Stimulated activated CD8-positive, alpha-beta memory T cell treated with anti-CD3 and anti-CD28 coated beads, Interleukin-4, amount 100 ng/mL, for 1 hour (primary cell): ENCODE measurements at places on chromosomes 2 and 18.

GRCh38 chr2:69168950-69169654 is 156.1 kb downstream of the ANTXR1 start:
- DNase-seq = no peak

DNA sequence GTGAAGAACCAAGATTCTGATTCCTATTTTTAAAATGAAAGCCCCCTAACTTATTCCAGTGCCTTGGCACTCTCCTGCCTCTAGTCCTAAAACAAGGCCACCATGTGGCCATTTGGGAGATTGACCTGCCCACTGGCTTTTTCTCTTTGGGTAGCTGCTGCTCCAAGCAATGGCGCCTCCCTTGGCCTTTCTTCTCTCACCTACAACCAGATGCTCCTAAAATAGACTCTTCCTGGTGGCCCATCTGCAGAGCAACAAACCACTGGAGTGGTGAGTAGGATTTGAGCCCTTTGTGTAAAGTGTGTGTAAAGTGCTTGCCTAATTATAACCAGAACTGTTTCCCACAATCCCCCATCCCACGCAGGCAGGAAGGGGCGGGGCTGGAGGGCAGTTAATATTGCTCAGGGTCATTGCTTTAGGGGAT is 114.2 kb downstream of the FHOD3 start:
- no peak for DNase-seq

DNA sequence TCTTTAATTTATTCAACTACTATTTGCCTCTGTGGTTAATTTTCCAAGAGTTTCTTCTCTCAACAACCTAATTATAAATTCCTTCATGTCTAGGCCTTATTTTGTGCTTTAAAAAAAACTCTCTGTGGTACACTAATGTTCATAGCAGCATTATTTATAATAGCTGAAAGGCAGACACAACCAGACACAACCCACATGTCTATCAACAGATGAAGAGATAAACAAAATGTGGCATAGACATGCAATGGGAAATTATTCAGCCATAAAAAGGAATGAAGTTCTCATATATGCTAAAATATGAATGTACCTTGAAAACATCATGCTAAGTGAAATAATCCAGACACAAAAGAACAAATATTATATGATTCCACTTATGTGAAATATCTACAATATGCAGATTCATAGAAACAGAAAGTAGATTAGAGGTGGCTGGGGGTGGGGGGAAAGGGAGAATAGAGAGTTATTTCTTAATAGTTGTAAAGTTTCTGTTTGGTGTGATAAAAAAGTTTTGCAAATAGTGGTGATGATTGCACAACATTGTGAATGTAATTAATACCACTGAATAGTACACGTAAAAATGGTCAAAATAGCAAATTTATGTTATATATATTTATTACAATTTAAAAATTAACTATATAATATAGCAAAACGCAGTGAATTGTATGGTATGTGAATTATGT is 28.1 kb upstream of the RASGRP3 start:
- no peak for DNase-seq

GRCh38 chr2:53724536-53724935 is 43.1 kb upstream of the CHAC2 start:
- DNase-seq = no peak

- no peak for DNase-seq
Measured at GRCh38 chr18:13366962-13367892, 148.7 kb downstream of the LDLRAD4 start.

- no peak for DNase-seq
Measured at GRCh38 chr2:161139098-161139987, 20.9 kb upstream of the TANK start.

GRCh38 chr2:196249171-196249570 is 77.8 kb upstream of the STK17B start:
- DNase-seq = no peak

- no peak for DNase-seq
Measured at GRCh38 chr2:68837861-68838341, 33.3 kb downstream of the BMP10 start.

- DNase-seq = no peak
Measured at GRCh38 chr2:12616456-12617156, 100.1 kb upstream of the TRIB2 start.

- no peak for DNase-seq
Measured at GRCh38 chr18:64806232-64806631, 657.3 kb upstream of the LINC00305 start.

- DNase-seq = no peak
Measured at GRCh38 chr18:76348267-76349066, 146.6 kb downstream of the ZNF516 start.

DNA sequence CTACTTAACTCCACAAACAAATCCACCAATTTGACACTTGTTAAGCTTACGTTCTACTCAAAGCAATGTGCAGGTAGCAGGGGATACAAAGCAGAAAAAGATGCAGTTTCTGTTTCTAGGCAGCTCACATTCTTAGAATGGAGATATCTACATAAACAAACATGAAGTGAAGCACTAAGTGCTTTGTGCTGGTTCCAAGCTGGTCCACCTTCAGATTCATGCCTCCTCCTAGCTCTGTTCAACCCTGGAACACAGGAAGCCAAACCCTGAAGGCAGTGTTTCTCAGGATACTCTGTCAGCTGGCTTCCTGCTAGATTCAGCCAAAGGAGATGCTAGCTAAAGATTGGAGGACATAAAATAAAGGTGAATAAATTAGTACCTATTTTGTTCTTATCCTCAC is 55.3 kb upstream of the NOL4 start:
- DNase-seq = no peak

- DNase-seq = no peak
Measured at GRCh38 chr18:70166668-70167067, 38.8 kb downstream of the RTTN start.

DNA sequence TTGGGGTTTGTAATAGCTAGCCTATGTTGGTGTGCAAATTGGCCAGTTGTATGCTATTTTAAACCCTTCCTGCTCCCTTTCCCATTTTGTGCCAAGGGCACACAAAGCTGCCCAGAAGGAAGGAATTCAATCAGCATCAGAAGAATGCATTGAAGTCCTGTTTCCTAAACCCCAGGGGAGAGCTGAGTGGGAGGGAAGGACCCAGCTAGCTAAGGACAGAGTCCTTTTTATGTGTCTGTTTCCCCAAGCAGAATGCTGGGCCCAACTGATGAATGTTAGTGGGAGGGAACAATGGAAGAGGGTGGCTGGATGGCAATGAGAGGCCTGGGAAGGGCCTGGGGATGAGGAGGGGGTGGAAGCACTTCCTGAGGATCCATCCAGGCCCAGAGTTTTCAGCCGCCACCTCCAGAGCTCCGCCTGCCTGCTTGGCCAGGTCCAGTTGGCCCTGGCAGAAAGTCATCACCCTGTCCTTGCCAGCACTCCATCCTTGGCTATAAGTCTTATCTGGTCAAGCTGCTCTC is 32.7 kb downstream of the MEX3C start:
- no peak for DNase-seq

- DNase-seq = no peak
Measured at GRCh38 chr2:197599285-197599965, 76.0 kb downstream of the RFTN2 start.
